Immature natural killer cell (primary cell): ENCODE measurements at places on chromosomes 7 and 10.

DNA sequence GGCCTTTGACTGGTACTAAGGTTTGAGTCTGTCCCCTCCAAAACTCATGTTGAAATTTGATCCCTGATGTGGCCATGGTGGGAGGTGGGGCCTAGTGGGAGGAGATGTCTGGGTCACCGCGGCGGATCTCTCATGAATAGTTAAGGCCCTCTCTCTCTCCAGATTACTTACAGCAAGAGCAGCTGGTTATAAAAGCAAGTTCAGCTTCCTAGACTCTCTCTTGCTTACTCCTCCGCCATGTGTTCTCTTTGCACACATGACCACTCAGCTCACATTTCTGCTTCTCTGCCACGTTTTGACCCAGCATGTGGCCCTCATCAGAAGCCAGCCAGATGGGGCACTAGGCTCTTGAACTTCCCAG, 29.9 kb upstream of the ZMIZ1 start:
- no peak for DNase-seq

- no peak for DNase-seq
Observed at GRCh38 chr10:2839081-2839725, 228.1 kb upstream of the PFKP start.

- DNase-seq, result peak; percentile 6
Observed at GRCh38 chr10:118850418-118851061, 95.8 kb upstream of the CACUL1 start.

GRCh38 chr7:28348636-28349035, 63.7 kb upstream of the CREB5 start:
- no peak for DNase-seq

DNA sequence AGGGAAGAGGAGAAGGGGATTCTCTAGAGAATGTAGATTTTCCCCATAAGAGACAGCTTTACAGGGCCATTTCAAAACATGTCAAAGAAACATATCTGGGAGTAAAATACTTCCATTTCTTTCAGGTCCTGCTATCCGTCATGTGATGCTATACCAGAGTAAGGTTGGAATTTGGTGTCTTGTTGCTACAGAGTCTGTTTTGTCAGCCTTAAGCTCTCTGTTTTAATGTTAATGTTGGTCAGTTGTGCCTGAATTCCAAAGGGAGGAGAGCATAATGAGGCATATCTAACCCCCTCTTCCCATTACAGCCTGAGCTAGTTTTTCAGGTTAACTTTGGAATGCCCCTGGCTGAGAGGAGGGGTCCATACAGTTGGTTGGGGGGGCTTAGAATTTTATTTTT, 94.7 kb upstream of the CCDC71L start:
- no peak for DNase-seq

DNA sequence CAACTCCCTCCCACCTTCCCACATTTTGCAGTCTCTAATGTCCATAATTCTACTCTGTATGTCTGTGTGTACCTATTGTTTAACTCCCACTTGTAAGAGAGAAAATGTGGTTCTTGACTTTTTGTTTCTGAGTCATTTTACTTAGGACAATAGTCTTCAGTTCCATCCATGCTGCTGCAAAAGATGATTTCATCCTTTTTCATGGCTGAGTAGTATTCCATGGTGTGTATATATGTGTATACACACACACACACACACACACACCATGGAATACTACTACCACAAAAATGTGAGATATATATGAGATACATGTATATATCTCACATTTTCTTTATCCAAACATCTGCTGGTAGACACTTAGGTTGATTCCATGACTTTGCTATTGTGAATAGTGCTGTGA, 182.1 kb upstream of the GALNT17 start:
- DNase-seq, result no peak

GRCh38 chr10:6729861-6730344, 149.8 kb upstream of the PRKCQ start:
- no peak for DNase-seq

- DNase-seq, result no peak
Observed at GRCh38 chr7:150831851-150832250, 20.5 kb upstream of the AOC1 start.

- no peak for DNase-seq
Observed at GRCh38 chr7:100021297-100021696, 5.9 kb downstream of the ZKSCAN1 start.

DNA sequence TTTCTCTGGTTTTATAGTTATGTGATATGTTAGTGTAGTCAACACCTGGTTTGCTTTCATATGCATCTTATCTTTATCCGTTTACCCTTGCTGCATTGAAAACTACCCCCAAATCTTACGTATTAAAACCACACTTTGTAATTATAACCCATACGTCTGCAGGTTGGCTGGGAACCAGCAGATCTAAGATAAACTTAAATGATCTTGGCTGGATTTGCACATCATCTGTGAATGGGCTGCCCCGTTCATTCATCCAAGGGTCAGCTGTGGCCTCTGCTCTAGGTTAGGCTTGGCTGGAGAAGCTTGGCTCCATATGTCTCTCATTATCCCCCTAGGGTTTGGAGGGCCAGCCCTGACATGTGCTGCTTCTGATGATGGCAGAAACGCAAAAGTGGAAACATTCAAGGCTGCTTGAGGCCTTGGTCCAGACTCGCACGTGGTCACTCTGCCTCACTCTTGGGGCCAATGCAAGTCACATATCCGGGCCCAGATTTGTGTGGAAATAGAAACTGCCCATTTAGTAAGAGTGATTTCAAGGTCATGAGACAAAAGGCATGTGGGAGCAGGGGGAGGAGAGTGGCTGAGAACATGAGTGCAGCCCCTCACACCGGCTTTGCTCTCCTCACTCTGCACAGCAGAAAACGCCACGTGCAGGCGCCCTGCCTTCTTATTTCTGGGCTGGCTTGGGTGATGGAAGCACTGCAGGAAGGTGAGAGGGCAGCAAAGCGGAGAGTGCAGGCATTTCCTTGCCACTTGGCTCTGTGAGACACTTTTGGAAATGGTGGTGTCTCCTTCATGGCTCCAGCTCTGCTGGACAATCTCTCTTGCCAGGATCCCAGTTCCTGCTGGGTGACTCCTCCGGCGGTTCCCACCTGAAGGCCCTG, 553.8 kb downstream of the GLRX3 start:
- no peak for DNase-seq

GRCh38 chr10:49360271-49361177, 35.4 kb downstream of the DRGX start:
- DNase-seq, result no peak

- DNase-seq, result no peak
Observed at GRCh38 chr7:156158693-156159092, 346.4 kb upstream of the SHH start.

DNA sequence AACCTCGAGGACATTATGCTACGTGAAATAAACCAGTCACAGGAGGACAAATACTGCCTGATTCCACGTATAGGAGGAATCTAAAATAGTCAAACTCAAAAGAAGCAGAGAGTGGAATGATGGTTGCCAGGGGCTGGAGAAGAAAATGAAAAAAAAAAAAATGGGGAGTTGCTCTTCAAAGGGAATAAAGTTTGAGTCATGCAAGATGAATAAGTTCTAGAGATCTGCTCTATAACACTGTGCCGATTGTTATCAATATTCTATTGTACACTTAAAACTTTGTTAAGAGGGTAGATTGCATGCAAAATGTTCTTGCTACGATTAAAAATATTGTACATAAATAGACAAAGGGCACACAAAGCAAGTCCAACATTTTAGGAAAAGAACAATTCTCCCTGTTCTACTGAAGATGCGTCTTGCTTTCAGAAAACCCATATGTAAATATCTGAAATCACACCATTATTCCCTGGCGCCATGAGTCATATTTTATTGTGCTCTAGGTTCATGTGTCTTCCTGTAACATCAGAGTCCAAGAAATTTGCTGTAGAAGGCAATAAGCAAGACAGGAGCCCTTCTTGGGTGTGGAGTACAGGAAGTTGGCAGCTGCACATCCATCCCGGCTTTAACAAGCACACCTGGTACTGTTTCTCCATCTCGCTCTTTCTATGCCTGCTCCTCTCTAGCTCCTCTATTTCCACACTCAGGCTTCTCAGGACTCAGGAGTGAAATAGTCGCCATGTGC, 145.9 kb downstream of the GFRA1 start:
- no peak for DNase-seq

GRCh38 chr7:64515330-64515729, 47.5 kb downstream of the ZNF680 start:
- no peak for DNase-seq

DNA sequence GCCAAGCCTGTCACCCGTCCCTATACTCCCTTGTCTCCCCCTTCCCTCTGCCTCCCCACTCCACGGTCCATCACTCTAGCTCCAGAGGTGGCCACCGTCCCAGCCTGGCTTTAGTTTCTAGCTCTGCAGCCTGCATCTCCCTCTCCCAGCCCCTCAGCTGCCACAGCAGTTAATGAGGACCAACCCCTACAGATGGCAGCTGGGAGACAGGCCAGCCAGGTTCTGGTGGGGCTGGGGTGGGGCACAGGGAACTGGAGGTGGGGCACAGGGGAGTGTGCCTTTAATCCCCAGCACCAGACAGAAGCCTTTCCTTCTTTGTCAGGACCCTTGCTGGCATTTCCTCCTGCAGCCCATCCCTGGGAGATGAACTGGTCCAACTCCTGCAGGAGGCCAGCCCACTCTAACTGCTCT, 21.1 kb downstream of the UNC5B start:
- DNase-seq, result no peak

DNA sequence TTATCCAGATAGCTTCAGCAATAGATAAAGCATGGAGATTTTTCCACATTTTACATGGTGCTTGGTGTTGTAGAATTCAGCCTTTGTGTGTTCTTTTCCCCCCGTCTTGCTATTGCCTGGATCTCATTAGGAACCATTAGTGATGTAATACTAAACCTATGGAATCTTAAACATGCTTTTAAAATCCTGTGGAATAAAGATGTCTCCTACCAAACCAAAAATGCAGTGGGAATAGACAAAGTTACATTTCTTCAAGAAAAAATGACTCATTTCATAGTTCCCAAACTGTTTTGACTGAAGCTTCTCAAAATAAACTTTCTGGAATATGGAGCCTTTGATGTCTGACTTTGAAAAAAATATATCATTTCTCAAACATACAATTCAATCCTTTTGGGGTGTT, 44.0 kb downstream of the CALD1 start:
- no peak for DNase-seq

- no peak for DNase-seq
Observed at GRCh38 chr10:58806323-58806722, 293.7 kb downstream of the BICC1 start.

GRCh38 chr10:36057180-36057579, 415.1 kb upstream of the FZD8 start:
- DNase-seq, result no peak

- no peak for DNase-seq
Observed at GRCh38 chr10:121104476-121105111, 253.4 kb downstream of the WDR11 start.

GRCh38 chr7:4753598-4754432, 21.6 kb upstream of the AP5Z1 start:
- peak; percentile 70 for DNase-seq

DNA sequence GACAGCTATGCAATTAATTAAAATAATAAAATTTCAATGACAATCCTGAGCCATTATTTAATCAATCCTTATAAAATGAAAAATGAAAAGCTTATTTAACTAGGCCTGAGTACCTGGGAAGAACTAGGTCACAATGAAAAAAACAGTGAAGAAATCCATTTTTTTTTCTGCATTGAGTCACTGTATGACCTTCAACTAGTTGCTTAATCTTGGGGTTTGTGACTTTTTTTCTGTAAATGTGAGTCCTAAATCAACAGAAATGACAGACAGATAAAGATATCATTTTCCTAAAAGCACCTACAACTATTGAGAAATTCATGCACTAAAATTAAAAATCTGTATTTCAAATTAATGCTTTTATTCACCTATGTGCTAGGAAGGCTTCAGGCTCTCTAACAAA, 96.8 kb downstream of the TMEM26 start:
- no peak for DNase-seq

- no peak for DNase-seq
Observed at GRCh38 chr7:6210621-6211372, 61.6 kb downstream of the CYTH3 start.

DNA sequence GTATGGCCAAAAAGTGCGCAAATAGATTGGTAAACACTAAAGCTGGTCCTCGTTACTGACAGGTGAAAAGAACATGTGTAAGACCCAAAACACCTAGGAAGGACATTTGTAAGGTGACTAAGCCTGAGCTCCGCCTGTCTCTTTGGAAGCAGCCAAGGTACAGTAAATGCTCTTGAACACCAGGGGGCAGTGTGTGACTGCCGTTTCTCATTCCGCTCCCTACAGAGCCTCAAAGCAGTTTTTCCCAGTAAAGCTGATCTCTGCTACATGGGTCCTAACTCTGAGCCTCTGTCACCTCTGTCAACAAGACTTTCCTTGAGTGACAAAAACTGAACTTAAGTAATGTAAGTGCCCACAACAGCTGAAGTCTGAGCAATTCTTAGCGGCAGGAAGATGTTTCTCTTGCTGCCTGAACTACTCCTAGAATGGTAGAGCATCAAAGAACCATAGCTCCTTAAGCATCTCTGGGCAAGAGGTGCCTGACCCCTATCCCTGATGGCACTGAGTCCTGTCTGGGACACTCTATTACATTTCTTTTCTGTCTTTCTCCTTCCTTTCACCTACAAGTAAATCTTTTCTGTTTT, 238.0 kb upstream of the INHBA start:
- DNase-seq, result peak; percentile 46

- DNase-seq, result peak; percentile 25
Observed at GRCh38 chr7:107879400-107880035, 11.5 kb upstream of the DLD start.

- no peak for DNase-seq
Observed at GRCh38 chr7:23287612-23288011, 11.5 kb upstream of the MALSU1 start.

GRCh38 chr10:51748959-51749358, 49.6 kb upstream of the CSTF2T start:
- DNase-seq, result no peak

GRCh38 chr10:43128958-43129706, 9.1 kb upstream of the CSGALNACT2 start:
- peak; percentile 56 for DNase-seq

- no peak for DNase-seq
Observed at GRCh38 chr7:99311702-99312101, 14.0 kb upstream of the ARPC1A start.

GRCh38 chr7:132319481-132319880, 256.8 kb downstream of the PLXNA4 start:
- no peak for DNase-seq

- DNase-seq, result no peak
Observed at GRCh38 chr10:15652757-15653156, 67.0 kb downstream of the ITGA8 start.

DNA sequence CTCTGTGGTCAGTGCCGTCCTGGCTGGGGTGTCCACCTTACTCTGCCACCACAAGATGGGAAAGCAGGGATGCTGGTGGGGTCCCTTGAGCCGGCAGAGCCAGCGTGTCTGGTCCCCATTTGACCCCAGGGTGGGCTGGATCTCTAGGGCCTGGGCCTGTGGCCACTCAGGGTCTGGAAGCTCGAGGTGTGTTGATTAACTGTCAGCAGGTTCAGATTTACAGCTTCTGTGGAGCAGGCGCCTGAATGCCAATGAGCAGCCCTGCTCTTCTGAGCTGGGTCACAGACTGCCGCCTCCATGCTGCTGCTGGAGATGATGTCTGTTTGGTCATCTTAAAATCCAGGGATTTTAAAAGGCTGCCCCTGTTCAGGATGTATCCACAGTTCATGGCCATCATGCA, 11.3 kb upstream of the DPYSL4 start:
- DNase-seq, result no peak
